Gastrocnemius medialis (tissue), 4 donors: ENCODE measurements at places on chromosomes 6 and 20. TPM values are rescaled to one million over a fixed set of nuclear protein-coding genes. Genes with fewer than 3 reads are reported as not detected.

DNA sequence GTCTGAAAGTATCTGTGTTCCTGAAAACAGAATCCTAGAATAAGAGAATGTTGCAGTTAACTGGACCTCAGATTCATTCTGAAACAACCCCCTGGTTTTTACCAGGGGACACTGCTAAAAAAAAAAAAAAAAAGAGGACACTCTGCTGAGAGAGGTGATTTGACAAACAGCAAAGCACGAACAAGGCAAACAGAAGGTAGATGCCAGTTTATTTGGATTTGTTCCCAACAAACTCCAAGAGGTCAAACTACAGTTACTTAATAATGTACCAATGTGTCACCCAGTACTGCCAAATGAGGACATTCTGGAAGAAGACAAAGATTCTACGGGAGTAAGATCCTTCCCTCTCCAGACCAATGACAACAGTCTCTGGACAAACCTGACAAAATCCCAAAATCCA lies 40.6 kb upstream of the SLC22A16 start:
- H3K36me3 ChIP-seq: no peaks in the 10 kb centered on the region
- DNase-seq: no peak
- no peak overlapping the region for H3K4me3 ChIP-seq
- H3K27me3 ChIP-seq: no peaks in the 10 kb centered on the region

DNA sequence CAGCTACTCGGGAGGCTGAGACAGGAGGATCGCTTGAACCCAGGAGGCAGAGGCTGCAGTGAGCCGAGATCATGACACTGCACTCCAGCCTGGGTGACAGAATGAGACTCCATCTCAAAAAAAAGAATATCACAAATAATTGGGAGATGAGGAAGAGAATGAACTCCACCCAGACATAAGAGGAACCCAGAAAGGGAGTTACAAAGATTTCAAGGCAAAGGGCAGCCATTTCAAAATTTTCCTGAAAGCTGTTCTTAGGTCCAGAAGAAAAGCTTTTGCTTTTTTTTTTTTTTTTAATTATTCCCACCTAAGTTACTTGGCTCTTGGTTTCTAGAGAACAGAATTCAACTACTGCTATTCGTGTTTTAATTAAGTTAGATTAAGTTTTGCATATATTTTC lies 23.8 kb downstream of the MYB start:
- no peaks in the 10 kb centered on the region for H3K36me3 ChIP-seq
- no peak overlapping the region for H3K4me3 ChIP-seq
- H3K4me1 ChIP-seq: no peaks in the 10 kb centered on the region
- DNase-seq: no peak
- H3K27ac ChIP-seq: no peak overlapping the region

- no peak within 1 kb of the TSS for H3K27ac ChIP-seq
- H3K4me1 ChIP-seq: no peaks in the 10 kb centered on the region
- H3K36me3 ChIP-seq: no peaks in the 10 kb centered on the region
- no peak for DNase-seq
- H3K4me3 ChIP-seq: no peak within 1 kb of the TSS
Measured at GRCh38 chr6:41200901-41201763, at the start of gene TREML2. TSS of gene TREML2 (minus strand) at chr6:41201149. CDS start at chr6:41201008, 141 bp downstream.

- no peak overlapping the region for H3K4me3 ChIP-seq
- no peaks in the 10 kb centered on the region for H3K4me1 ChIP-seq
- H3K27ac ChIP-seq: no peak overlapping the region
- H3K36me3 ChIP-seq: no peaks in the 10 kb centered on the region
Measured at GRCh38 chr20:35196313-35196712, 24.4 kb downstream of the PROCR start.

Gene DLK2
- not detected for total RNA-seq

- H3K4me3 ChIP-seq: no peak overlapping the region
- no peaks in the 10 kb centered on the region for H3K4me1 ChIP-seq
- no peaks in the 10 kb centered on the region for H3K36me3 ChIP-seq
- H3K27me3 ChIP-seq: peaks cover 2% of the 10 kb centered on the region
- DNase-seq: no peak
- no peak overlapping the region for H3K27ac ChIP-seq
Measured at GRCh38 chr6:106466211-106466610, 105.7 kb downstream of the CRYBG1 start.

DNA sequence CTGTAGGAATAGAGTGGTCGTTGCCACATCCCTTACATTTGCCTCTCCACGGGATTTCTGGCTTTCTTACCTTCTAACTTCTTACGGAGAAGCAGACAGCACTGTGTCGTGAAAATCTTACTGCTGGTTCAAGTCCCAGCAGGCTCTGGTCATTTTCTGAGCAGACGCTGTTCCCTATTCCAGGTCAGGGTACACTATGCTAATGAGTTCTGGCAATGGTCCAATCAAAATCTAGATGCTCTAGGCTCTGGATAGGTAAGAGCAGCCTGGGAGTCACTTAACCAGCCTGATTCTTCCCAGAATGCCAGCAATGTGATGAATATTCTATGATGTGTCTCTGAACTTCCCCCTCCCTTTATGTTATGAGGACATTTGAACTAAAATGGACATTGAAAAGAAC lies at the start of gene GCM1:
GCM1 (minus strand) TSS at position 158 of the 400 bp plus-strand sequence. CDS start 3,209 bp downstream, outside the sequence.
- H3K4me1 ChIP-seq: no peaks in the 10 kb centered on the region
- no peaks in the 10 kb centered on the region for H3K27me3 ChIP-seq
- no peaks in the 10 kb centered on the region for H3K36me3 ChIP-seq
- H3K4me3 ChIP-seq: no peak within 1 kb of the TSS

Gene SSR1
- 14.3 TPM for total RNA-seq

Gene C6orf52
- 2.8 TPM for total RNA-seq

GRCh38 chr6:10033223-10033829 lies 381.5 kb downstream of the TFAP2A start:
- H3K27ac ChIP-seq: no peak overlapping the region
- H3K27me3 ChIP-seq: no peaks in the 10 kb centered on the region
- H3K36me3 ChIP-seq: no peaks in the 10 kb centered on the region
- no peak overlapping the region for H3K4me3 ChIP-seq
- DNase-seq: no peak

DNA sequence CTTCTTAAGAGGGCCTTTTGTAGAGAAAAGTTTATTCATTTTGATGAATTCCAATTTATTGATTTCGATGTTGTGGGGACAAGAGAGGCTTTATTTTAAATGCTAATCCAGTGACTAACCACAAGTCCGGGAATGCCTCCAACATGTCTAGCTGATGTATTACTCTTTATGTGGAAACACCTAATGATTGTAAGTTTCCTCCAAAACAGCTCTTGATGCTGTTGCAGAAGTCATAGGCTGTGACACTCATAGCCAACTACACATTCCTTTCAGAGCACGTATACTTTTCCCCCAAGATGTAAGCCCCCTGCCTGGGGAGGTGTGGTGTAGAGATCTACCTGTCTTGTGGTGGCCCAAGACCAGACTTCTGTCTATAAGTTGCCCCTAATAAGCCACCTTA lies 61.3 kb upstream of the RNF24 start:
- no peak for DNase-seq
- H3K27me3 ChIP-seq: no peaks in the 10 kb centered on the region
- H3K27ac ChIP-seq: no peak overlapping the region

DNA sequence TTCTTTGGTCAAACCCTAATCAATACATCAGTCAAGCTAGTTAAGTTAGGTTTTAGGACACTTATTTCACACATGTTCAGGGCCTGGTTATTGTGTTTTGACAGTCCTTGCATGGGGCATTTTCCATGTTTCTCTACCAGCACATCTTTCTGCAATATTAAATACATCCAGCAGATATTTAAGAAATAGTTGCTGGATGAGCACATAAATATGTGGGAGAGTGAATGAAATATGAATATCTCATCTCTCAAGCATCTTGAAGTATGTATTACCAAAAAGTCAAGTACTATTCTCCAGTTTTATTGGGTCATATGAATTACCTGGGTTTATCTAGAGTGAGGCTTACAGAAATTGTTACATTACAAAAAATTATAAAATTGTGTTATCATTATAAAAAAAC lies 621.9 kb upstream of the GJE1 start:
- H3K4me3 ChIP-seq: no peak overlapping the region
- H3K36me3 ChIP-seq: no peaks in the 10 kb centered on the region
- H3K27me3 ChIP-seq: no peaks in the 10 kb centered on the region
- H3K4me1 ChIP-seq: no peaks in the 10 kb centered on the region
- H3K27ac ChIP-seq: no peak overlapping the region

GRCh38 chr6:107655864-107656263 lies 165.9 kb downstream of the SOBP start:
- H3K27me3 ChIP-seq: no peaks in the 10 kb centered on the region
- H3K27ac ChIP-seq: peak overlapping the region; percentile 59
- no peak for DNase-seq

- no peaks in the 10 kb centered on the region for H3K36me3 ChIP-seq
- no peak overlapping the region for H3K27ac ChIP-seq
- peaks cover 11% of the 10 kb centered on the region for H3K4me1 ChIP-seq
Measured at GRCh38 chr6:170383466-170384035, 77.0 kb downstream of the FAM120B start.

GRCh38 chr6:167649476-167649875 lies 177.2 kb upstream of the AFDN start:
- H3K27me3 ChIP-seq: peaks cover 5% of the 10 kb centered on the region
- H3K4me1 ChIP-seq: no peaks in the 10 kb centered on the region
- no peaks in the 10 kb centered on the region for H3K36me3 ChIP-seq
- H3K4me3 ChIP-seq: no peak overlapping the region
- no peak overlapping the region for H3K27ac ChIP-seq
- no peak for DNase-seq

DNA sequence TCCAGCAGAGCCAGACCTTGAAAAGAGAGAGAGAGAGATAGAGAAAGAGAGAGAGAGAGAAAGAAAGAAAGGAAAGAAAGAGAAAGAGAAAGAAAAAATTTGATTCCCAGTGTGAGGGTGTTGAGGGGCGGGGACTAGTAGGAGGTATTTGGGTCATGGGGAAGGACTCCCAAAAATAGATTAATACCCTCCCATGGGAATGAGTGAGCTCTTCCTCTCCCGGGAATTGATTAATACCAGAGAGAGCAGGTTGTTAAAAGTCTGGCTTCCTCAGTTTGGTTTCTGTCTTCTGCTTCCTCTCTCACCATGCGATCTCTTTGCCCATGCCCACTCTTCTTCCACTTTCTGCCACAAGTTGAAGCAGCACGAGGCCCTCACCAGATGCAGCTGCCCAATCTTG lies 28.8 kb upstream of the CFAP206 start:
- DNase-seq: no peak
- peaks cover 4% of the 10 kb centered on the region for H3K4me1 ChIP-seq
- H3K4me3 ChIP-seq: no peak overlapping the region
- H3K27me3 ChIP-seq: no peaks in the 10 kb centered on the region
- no peaks in the 10 kb centered on the region for H3K36me3 ChIP-seq
- no peak overlapping the region for H3K27ac ChIP-seq

DNA sequence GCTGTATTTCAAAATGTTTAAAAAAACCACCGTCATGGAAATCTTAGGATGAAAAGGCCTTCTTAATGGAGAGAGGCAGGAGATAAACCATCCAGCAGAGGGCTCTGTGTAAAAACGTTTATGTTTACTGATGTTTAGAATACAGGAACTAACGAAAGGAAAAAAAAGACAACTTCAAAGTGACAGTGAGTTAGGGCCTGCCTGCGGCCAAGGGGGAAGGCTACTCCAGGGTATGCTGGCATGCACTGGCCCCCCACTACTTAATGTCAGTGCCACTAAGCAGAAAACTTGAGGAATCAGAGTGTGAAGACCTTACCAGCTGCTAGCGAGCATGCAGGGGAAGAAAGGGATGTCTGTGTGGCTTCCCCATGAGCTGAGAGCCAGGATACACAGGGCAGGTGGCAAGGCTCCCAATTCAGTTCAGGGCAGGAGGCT lies 47.7 kb downstream of the AKAP7 start:
- H3K27me3 ChIP-seq: no peaks in the 10 kb centered on the region
- no peak overlapping the region for H3K4me3 ChIP-seq
- no peaks in the 10 kb centered on the region for H3K4me1 ChIP-seq
- H3K36me3 ChIP-seq: peaks cover 6% of the 10 kb centered on the region
- H3K27ac ChIP-seq: no peak overlapping the region

- peaks cover 11% of the 10 kb centered on the region for H3K4me1 ChIP-seq
- no peaks in the 10 kb centered on the region for H3K36me3 ChIP-seq
- no peaks in the 10 kb centered on the region for H3K27me3 ChIP-seq
- H3K27ac ChIP-seq: no peak overlapping the region
- DNase-seq: no peak
- H3K4me3 ChIP-seq: no peak overlapping the region
Measured at GRCh38 chr6:158564243-158565121, 4.6 kb downstream of the TMEM181 start.

Gene HLA-DQB1
- total RNA-seq: 0.29 TPM

Gene ARFGEF3
- total RNA-seq: 0.52 TPM

GRCh38 chr20:4225745-4226144 lies 210.4 kb upstream of the RNF24 start:
- H3K4me3 ChIP-seq: no peak overlapping the region
- no peak overlapping the region for H3K27ac ChIP-seq
- DNase-seq: no peak
- H3K27me3 ChIP-seq: peaks cover 11% of the 10 kb centered on the region

DNA sequence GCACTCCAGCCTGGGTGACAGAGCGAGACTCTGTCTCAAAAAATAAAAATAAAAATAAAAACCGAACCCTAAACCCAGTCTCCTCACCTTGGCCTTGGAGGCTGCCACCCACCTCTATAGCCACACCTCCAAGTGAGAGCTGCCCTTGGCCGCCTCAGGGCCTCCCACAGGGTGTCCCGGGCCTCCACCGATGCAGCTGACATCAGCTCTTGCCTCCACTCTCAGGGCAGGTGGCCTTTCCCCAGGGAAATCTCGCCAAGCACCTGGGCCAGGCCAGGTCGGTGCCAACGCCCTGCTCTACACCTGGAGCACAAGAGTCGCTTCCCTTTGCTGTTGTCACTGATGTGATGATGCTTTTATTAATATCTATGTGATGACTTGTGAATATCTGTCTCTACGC lies 8.9 kb upstream of the MYL9 start:
- DNase-seq: no peak
- H3K4me3 ChIP-seq: no peak overlapping the region
- no peaks in the 10 kb centered on the region for H3K27me3 ChIP-seq
- H3K27ac ChIP-seq: no peak overlapping the region
- peaks cover 15% of the 10 kb centered on the region for H3K36me3 ChIP-seq

DNA sequence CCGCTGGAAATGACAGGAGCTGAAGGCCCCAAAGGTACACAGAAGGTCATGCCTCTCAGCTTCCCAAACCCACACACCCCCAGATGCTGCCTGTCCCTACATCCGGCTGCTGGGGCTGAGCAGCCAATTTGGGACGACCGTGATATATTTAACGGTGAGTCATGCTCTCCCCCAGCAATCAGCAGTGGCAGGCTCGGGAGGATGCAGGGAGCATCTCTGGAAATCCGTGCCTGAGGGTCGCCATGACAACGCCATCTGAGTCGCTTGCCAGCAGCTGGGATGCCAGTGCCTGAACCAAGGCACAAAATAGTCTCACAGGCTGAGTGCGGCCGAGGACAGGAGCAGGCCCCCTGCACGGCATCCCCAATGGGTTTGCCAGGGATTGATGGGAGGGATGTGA lies 57.9 kb downstream of the KCNB1 start:
- no peaks in the 10 kb centered on the region for H3K27me3 ChIP-seq
- no peak overlapping the region for H3K4me3 ChIP-seq
- H3K4me1 ChIP-seq: peaks cover 60% of the 10 kb centered on the region
- DNase-seq: no peak

GRCh38 chr20:2416541-2417212 lies 36.0 kb downstream of the TGM6 start:
- no peaks in the 10 kb centered on the region for H3K4me1 ChIP-seq
- no peak overlapping the region for H3K4me3 ChIP-seq
- no peaks in the 10 kb centered on the region for H3K36me3 ChIP-seq
- DNase-seq: no peak
- no peak overlapping the region for H3K27ac ChIP-seq

Gene CNR1
- total RNA-seq: 9.4 TPM

Gene RIMS1
- total RNA-seq: not detected

GRCh38 chr6:157879034-157879872 lies 56.2 kb downstream of the SNX9 start:
- no peak overlapping the region for H3K4me3 ChIP-seq
- no peaks in the 10 kb centered on the region for H3K27me3 ChIP-seq
- H3K27ac ChIP-seq: no peak overlapping the region
- peaks cover 27% of the 10 kb centered on the region for H3K36me3 ChIP-seq
